ENCODE measurements at places on chromosomes 16 and 17. TPM values are rescaled to one million over a fixed set of nuclear protein-coding genes. Genes with fewer than 3 reads are reported as not detected.

DNA sequence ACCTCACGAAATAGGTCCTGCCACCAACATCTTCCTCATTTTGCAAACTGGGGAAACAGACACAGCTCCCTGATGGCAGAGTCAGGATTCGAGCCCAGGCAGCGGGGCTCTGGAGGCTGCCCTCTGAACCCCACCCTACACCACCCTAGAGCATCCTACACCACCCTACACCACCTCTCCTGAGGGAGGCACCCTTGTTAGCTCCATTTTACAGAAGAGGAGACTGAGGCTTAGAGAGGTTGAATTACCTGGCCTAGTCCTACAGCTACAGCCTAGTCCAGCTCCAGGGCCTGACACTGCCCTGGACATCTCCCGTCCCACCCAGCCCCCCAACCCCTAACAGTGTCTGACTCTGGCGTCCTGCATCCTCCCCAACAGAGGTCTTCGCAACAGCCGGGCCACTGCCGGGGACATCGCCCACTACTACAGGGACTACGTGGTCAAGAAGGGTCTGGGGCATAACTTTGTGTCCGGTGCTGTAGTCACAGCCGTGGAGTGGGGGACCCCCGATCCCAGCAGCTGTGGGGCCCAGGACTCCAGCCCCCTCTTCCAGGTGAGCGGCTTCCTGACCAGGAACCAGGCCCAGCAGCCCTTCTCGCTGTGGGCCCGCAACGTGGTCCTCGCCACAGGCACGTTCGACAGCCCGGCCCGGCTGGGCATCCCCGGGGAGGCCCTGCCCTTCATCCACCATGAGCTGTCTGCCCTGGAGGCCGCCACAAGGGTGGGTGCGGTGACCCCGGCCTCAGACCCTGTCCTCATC, 3.2 kb upstream of the NECAB2 start:
- no peak for DNase-seq

- no peak for DNase-seq
These were observed 45.6 kb downstream of the SLC47A1 start for GRCh38 chr17:19579192-19579761.

DNA sequence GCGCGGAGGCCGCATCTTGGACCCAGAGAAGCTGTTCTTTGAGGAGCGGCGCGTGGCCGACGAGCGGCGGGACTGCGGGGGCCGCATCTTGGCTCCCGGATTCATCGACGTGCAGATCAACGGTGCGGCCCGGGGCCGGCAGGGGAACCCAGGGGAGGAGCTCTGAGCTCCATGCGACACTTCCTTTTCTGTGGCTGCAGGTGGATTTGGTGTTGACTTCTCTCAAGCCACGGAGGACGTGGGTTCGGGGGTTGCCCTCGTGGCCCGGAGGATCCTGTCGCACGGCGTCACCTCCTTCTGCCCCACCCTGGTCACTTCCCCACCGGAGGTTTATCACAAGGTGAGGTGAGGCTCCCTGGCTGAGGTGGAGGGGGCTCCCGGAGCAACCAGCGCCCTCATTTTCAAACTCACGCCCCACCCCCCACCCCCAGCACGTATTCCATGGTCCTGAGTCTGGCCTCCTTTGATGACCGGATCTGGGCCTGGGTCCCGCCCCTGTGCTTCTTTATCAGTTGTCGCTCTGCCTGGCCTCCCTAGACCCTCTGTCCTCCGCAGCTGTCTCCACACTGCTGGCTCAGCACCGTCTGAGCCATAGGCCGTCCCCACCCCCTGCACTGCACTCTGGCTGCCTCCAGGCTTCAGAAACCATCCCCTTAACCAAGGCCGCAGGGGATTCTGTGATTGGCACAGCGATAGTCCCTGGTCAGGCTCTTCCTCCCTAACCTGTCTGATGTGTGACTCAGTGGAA, 787 bp downstream of the AMDHD2 start:
- DNase-seq = no peak

DNA sequence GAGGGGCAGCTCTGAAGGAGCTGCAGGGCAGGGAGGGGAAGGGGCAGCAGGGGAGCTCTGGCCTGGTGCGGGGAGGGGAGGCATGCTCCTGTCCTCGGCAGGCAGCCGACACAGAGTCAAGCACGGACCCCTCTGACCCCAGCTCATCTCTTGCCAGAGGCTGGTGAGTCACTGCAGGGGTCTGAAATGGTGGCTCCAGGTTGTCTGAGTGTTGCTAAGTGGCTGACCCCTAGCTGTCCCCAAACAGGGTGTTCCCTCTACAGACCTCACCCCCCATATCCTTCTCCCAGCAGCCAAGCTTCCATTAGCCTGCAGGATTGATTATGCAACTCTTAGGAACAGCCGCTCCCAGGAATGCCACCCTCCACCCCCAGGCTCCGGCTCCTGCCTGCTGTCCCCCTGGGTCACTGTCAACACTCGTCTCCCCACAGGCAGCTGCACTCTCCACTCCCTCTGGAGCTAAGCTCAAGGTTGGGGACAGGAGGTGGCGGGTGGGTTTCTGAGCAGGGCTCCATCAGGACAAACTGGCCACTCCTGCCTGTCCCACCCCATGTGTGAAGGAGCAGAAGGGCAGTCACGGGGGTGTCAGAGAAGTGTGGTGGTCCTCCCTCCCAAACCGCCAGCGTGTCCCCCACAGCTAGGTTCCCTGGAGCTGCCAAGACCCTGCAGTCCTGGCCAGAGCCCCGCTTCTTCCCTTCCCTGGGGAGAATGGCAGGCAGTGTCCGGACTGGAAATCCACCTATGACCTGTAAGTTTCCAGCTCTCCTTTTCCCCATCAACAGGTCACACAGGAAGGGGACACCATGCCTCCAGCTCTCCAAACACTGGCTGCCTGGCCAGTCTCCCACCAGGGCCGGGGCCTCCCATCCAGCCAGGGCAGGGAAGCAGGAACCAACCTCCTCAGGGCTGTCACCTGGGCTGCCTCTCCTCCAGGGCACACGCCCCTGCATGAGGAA, 1.0 kb downstream of the MYLK3 start:
- DNase-seq = no peak

DNA sequence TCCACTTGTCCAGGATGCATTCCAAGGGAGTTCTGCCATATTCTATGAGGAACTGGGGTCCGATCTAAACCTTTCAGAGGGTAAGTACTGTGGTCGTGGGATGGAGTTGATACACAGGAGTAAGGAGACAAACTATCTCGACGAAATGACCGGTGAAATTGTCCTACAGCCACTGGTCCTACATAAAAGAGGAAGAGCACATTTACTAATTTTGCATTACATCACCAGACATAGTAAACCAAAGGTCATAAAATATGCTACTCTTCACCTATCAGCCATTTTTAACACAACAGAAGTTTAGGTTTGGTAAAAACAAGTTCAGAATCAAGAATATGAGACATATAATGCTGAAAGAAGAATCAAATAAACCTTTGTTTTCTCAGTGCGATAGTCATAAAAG, 8.1 kb downstream of the HSF5 start:
- DNase-seq = no peak

DNA sequence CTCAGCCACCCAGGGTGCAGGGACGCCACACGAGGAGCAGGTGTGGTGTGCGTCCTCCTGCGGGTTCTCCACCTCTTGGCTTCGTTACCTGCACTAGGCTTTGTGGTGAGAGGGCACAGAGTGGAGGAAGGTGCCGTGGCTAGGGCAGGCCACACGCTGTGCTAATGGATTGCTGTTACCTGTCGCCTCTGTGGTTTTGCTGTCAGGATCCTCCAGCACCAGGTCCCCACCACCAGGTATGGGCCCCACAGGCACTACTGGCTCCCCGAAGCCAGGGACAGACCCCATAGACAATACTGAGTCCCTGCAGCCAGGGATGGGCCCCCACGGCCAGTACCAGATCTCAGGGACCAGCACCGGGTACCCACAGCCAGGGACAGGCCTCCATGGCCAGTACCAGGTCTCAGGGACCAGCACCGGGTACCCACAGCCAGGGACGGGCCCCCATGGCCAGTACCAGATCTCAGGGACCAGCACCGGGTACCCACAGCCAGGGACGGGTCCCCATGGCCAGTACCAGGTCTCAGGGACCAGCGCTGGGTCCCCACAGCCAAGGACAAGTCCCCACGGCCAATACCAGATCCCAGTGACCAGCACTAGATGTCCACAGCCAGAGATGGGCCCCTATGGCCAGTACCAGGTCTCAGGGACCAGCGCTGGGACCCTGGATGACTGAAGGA, 315.6 kb downstream of the SEC14L1 start:
- DNase-seq = no peak

- no peak for DNase-seq
These were observed 3.0 kb downstream of the EME1 start for GRCh38 chr17:50375858-50376538.

Gene ACE
- total RNA-seq = 51.3 TPM

Gene PTGES3L
- 0.13 TPM for total RNA-seq

Gene STAT5A
- 45.9 TPM for total RNA-seq

Gene SP2
- 2.9 TPM for total RNA-seq

Gene TSPAN10
- total RNA-seq = 0.51 TPM

Measured in dermis microvascular lymphatic vessel endothelial cell (primary cell).